ENCODE measurements at places on chromosomes 7 and 10.

DNA sequence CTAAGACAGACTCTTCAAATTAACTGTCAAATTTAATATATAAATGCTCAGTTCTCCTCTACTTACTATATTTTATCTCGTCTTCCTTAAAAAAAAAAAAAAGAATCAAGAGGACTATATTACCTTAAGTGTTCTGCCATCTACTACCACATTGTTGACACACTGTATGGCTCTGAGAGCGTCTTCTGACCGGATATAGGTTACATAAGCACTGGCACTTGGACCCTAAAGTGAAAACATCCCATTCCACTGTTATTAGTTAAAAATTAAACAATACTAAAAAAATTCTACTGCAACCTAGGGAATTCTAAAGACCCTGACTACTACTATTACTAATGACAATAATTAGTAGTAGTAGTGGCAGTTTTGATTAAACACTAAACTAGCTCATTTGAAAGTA lies 95.7 kb downstream of the CNOT4 start:
- DNase-seq, result no peak

DNA sequence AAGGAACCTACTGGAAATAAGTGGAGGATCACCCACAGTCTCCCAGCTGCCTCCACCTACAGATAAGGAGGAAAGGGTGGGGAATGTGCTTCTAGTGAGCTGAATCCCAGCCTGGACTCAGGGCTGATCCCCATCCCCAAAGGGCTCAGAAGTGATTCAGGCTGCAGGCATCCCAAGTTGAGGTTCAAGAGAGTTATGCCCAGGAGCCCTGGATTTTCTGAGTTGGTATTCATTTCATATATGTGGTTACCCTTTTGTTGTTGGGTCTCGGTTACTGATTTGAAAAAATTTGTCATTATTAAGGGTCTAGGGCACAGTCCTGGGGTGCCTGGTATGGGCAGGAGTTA lies 30.0 kb upstream of the SRGN start:
- no peak for DNase-seq

- no peak for DNase-seq
Measured at GRCh38 chr7:26538216-26538615, 246.6 kb downstream of the SNX10 start.

- no peak for DNase-seq
Measured at GRCh38 chr10:64316833-64317232, 795.6 kb downstream of the REEP3 start.

DNA sequence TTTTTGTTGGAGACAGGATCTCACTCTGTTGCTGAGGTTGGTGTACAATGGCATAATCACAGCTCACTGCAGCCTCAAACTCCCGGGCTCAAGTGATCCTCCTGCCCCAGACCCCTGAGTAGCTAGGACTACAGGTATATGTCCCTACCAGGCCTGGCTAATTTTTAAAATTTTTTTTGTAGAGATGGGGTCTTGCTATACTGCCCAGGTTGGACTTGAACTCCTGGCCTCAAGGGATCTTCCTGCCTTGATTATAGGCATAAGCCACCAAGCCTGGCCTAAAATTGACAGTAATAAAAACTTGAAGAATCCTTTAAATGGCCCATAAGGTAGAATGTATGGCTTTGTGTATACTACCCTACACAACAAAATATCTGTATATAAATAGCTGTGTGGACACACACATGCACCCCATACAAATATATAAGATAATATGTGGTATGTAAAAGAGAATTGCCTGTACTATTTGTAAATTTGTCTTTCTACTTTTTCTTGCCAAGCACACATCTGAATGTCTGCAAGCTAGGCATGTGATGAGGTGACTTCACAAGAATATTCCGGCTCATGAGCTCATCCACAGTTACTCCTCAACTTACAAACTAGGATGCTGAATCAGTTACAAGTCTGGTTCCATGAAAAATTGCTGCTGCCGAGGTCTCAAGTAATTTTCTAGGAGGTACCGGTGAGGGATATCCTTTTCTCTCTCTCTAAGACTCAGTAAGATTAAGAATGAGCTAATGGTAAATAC lies 26.6 kb downstream of the POLR3A start:
- DNase-seq, result no peak

GRCh38 chr7:156650042-156650441 lies 9.5 kb downstream of the RNF32 start:
- DNase-seq, result no peak

DNA sequence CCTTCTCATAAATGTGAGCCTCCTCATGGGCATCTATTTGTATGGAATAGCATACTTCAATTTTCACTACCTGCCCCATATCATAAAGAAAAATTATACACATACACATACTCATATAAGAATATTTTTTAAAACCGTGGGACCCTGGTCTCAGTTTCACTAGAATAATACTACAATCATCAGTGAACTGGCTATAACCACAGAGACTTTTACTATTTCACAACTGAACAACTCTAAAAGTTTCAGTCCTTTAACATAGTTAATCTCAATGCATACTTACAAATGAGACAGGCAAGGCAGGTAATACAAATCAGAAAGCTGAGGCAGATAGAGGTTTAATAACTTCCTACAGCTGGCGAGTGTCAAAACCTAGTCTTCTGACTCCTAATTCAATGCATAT lies 83.1 kb downstream of the LRRN3 start:
- DNase-seq, result no peak

DNA sequence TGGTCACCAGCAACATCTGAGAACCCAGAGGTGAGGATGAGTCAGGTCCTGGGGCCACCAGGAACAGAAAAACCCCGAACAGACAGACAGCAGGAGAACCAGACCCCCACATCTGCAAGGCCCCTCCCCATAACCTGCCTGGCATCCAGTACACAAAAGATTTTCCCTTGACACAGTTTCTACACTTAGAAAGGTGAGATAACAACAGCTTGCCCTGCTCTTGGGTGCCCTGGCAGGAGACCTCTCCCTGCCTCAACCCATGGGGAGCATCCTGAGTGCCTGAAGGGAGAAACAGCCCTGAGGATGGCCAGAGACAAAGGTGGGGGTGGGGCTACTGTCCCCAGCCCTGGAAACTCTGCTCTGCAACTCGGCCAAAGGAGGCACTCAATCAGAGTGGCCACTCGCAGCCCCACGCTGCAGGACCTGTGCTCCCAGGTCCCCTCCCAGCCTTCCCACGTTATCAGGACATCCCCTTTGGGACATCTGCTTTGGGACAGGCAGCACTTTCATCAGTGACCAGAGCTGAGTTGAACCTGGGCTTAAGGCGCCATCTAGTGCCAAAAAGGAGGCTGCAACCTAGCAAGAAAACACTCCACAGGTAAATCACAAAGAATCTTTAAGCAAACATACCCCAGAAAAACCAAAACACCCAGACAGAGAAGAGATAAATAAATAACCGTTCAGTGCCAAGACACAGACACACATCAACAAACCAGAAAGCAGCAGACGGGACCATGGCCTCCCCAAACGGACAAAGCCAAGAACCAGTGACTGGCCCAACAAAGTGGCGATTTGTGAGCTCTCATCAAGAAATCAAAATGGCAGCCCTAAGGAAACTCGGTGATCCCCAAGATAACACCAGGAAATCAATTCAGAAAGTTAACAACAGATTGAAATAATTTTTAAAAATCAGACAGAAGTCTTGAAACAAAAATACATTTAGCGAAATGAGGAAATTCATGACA lies 233.7 kb downstream of the PTPRN2 start:
- no peak for DNase-seq

- DNase-seq, result no peak
Measured at GRCh38 chr7:158328376-158329013, 259.1 kb downstream of the PTPRN2 start.

DNA sequence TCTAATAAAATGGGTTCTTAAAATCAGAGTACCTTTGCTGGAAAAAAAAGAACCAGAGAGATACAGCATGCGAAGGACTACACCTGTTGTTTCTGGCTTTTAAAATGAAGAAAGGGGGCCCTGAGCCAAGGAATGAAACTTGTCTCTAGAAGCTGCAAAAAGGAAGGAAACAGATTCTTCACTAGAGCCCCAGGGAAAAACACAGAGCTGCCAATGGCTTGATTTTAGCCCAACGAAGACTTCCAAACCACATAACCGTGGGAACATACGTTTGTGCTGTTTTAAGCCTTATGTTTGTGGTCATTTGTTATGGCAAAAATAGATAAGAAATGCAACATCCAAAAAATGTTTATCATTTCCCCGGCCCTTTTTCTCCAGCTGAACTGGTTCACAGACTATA lies 780.0 kb downstream of the SORCS1 start:
- no peak for DNase-seq

GRCh38 chr10:37741831-37742230 lies 115.6 kb downstream of the ZNF248 start:
- no peak for DNase-seq

GRCh38 chr7:6376820-6377219 lies 70.9 kb downstream of the DAGLB start:
- no peak for DNase-seq

DNA sequence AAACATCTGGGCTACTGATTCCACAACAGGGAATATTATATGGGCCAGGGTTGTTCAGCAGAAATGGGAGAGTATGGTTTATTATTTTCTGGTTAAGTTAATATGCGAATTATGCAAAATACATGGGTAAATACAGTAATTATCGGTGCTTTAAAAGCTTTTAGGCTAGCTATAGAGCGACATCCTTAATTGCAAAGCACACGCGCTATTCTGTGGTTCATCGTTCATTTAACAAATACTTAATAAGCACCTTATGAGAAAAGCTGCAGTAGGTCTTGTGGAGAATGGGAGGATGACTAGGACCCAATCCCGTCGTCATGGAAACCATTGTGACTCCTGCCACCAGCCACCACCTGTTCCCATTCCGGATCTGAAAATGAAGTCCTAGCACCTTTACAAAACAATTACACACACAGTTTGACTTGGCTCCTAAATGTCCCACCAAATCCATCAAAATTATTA lies 623 bp upstream of the CEP41 start:
- DNase-seq, result no peak

DNA sequence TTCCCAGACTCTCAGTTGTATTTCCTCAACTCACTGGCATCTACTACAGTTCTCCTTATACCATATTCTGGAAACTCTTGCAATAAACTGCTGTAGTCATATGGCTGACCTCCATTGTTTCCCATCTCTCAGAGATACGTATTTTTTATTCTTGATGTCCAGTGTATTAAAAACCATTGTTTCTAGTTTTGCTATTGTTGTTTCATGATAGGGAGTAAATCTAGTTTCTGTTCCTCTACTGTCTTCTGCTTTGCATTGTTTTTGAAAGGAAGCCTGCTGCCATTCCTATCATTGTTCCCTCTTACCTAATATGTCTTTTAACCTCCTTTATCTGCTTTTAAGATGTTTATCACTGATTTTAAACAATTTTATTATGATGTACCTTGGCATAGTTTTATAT lies 255.0 kb downstream of the ADK start:
- DNase-seq, result no peak

GRCh38 chr7:18167815-18168214 lies 140.2 kb upstream of the PRPS1L1 start:
- DNase-seq, result no peak

- DNase-seq, result no peak
Measured at GRCh38 chr10:94641480-94641879, 42.0 kb upstream of the CYP2C18 start.

DNA sequence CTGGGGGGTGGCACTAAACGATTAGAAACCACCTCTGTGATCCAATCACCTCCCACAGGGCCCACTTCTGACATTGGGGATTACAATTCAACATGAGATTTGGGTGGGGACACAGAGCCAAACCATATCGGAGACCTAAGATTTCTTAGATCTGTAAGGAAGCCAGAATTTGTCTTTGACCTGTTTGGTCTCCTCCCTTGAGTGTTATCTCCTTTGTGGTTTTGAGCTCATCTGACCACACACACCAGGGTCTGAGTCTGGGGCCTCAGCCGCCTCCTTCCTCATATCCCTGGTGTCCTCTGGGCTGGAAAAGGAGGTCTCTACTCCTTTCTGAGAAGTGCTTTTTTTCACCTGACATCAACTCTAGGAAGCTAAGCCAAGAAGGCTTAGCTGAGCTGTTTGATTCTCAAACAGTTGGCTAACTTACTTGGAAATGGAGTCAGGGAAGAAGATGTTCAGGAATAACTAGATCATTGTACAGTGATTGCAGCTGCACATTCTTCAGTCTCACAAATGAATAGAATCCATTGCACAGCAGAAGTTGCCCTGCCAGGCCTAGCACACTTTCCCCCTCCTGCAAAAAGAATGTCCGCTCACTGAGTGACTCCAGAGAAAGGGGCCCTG lies 167.4 kb downstream of the ARHGAP21 start:
- DNase-seq, result no peak

- DNase-seq, result no peak
Measured at GRCh38 chr10:974785-975074, 13.5 kb upstream of the GTPBP4 start.

DNA sequence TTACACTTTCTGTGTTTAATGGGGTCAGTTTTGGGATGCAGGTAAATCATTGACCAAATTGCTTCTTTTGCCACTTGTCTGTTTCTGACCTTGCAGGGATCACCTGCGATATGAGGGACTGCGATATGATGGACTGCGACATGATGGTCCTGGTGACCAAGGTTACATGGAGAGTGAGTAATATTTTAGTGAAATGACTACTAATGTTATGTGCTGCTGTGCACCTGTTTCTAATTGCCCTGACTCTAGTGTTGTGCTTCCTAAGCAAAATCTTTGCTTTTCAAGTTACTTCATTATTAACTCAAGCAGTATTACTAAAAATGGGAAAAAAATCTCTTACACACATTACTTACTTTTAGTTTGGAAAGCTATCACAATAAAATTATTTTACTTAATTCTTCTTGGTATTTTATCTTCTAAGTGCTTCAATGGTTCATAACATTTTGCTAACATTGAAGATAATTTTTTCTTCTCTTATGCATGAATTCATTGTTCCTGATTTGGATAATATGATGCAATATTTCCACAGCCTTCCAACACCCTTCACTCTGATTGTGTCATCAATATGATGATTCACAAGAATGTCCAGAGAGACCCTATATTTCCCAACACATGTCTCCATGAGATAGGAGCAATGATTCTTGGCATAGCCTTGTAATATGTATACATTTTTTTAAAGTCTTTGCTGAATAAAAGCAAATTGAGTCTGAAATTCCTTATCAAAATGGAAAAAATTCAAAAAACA lies 306.2 kb upstream of the AKR1E2 start:
- no peak for DNase-seq

DNA sequence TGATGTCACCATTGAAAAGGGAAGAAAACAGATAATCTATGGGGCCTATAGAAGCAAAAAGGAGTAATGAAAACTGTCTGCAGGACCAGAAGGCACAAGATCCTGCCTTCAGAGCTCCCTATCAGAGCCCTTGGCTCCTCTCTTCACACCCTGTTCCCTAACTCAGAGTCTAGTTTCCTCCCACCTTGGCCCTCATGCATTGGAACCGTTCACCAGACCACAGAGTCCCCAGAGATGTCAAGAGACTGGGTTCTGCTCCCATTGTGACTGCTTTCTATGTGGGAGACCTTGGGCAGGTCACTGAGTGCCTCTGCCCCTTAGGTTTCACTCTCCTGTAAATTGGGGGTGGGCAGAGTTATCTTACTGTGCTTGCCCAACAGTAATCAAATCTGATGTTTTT lies 80.1 kb upstream of the RPA3 start:
- DNase-seq, result no peak

GRCh38 chr10:132913559-132914115 lies 28.7 kb downstream of the CFAP46 start:
- DNase-seq, result no peak

- no peak for DNase-seq
Measured at GRCh38 chr10:18689498-18689897, 30.3 kb downstream of the ARL5B start.
